ENCODE measurements at places on chromosomes 7 and 10. TPM values are rescaled to one million over a fixed set of nuclear protein-coding genes. Genes with fewer than 3 reads are reported as not detected.

LDB3 gene
- polyA plus RNA-seq = not detected

CSTF2T gene
- polyA plus RNA-seq = 3.5 TPM

TFEC gene
- polyA plus RNA-seq = 3.3 TPM

ELMO1 gene
- polyA plus RNA-seq = 17.0 TPM

SLC13A4 gene
- not detected for polyA plus RNA-seq

AEBP1 gene
- 23.2 TPM for polyA plus RNA-seq

EBLN1 gene
- polyA plus RNA-seq = not detected

TDRD1 gene
- polyA plus RNA-seq = not detected

CNNM1 gene
- not detected for polyA plus RNA-seq

NRCAM gene
- 21.9 TPM for polyA plus RNA-seq

CHRM2 gene
- polyA plus RNA-seq = not detected

SLC35B4 gene
- polyA plus RNA-seq = 13.8 TPM

TEX36 gene
- polyA plus RNA-seq = not detected

ANKRD2 gene
- 1.7 TPM for polyA plus RNA-seq

CPN1 gene
- not detected for polyA plus RNA-seq

MYOZ1 gene
- not detected for polyA plus RNA-seq

OAT gene
- 69.9 TPM for polyA plus RNA-seq

TMEM196 gene
- not detected for polyA plus RNA-seq
